ENCODE measurements at places on chromosomes 2 and 18. TPM values are rescaled to one million over a fixed set of nuclear protein-coding genes. Genes with fewer than 3 reads are reported as not detected.

GRCh38 chr2:190996338-190996946 lies 17.5 kb downstream of the STAT1 start:
- DNase-seq = no peak

The NTSR2 gene
- 0.87 TPM for total RNA-seq

DNA sequence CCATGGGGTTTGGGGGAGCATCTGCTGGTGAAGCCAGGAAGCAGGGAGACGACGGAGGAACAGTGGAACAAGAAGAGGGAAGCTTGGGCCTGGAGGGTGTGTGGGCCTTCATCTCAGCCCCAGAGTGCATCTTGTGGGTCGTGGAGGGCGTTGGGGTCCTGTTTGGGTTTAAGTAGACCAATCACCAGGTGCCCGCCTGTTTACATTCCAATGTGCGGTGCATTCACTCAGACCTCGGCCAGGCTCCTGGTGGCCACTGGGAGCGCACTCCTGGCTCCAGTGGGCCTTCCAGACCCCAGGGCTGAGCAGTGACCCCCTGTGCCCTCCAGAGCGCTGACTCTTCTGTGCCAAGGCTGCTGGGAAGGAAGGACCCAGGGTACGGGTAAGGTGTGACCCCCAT lies 293.7 kb downstream of the NDUFA10 start:
- DNase-seq = no peak

DNA sequence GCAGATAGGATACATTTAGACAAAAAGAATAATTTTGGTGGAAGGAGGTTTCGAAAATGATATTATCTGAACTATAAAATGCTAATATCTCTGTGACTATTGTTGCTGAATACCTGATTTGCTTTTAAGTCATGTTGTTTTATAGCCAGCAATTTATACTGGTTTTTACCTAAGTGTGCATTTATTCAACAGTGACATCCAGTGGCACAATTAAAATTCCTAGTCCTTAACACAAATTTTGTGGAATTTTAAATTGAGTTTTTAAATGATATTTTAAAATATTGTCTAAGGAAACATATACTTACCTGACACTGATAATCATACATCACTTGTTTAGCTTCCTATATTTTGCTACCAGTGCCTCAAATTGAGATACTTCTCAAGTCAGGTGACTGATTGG lies 144.8 kb downstream of the ARHGAP28 start:
- no peak for DNase-seq

- DNase-seq = no peak
These were observed 2.5 kb downstream of the CABLES1 start for GRCh38 chr18:23137788-23138216.

DNA sequence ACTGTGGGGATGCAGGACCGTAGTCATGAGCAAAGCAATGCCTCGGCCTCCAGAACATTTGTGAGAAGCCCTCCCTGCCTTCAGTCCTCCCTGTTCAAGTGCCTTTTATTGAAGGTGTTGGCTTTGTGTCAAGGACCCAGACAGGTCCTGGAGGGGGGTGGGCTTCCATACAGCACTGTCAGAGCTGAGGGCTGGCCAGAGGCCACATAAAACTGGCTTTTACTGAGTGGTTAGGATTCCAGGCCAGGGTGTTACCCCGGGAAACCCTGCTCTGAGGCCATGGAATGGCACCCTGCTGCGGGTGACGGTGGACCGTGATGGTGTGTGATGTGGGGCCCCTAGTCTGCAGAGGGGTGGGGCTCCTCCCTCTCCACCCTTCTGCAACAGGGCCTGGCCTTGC lies 41.6 kb downstream of the TOGARAM2 start:
- DNase-seq = no peak

- DNase-seq = peak; percentile 49
These were observed 59.8 kb upstream of the IL1R1 start for GRCh38 chr2:102082571-102083392.

The PROKR1 gene
- total RNA-seq = 0.63 TPM

The C2orf80 gene
- total RNA-seq = not detected

DNA sequence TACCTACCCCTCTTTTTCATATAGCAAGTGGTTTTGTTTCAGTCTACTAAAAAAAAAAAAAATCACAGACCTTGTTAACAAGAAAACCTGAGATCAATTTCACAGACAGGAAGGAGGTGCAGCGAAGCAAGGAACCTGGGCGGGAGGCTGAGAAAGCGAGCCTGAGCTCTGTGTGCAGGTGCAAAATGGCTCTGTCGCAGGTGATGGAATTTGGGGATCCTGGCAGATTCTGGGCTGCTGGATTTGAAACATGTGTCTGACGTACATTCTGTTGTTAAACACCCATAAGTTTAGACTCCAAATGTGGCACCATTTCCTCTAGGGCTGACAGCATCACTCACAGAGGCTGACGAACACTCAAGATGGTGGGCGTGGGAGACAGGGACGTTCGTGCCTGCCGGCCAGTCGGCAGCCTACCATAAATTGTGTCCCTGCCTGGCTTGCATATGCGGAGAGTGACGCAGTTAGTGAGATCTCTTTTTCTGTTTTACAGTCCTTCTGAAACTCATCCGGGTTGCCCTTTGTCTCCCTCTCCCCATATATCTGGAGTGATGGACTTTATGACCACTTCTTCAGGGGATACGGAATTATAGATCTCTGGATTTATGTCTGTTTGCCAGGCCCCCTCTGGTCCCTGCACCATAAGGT lies 8.8 kb upstream of the DDX1 start:
- DNase-seq = no peak

DNA sequence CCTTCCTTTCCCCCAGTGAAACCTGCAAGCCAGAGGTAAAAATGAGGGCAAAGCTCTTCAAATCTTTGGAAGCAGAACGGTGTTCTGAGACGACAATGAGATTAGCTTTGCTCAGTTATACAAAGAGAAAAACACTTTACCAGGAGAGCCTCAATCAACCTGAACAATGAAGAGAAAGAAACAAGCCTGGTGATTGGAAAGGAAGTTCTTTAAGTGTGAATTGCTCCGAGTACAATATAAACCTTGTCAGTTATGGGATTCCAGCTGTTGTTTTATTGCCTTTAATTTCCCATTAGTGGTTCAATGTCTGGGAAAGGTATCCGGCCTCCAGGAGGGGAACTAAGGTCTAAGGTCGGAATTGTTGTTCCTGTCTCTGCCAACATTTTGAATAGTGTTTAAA lies 901.6 kb downstream of the EPHA4 start:
- DNase-seq = no peak

The GKN1 gene
- total RNA-seq = not detected

The RND3 gene
- total RNA-seq = 28.4 TPM

The NLRC4 gene
- total RNA-seq = 3.3 TPM

- no peak for DNase-seq
These were observed 164.3 kb upstream of the APCDD1 start for GRCh38 chr18:10289951-10290637.

DNA sequence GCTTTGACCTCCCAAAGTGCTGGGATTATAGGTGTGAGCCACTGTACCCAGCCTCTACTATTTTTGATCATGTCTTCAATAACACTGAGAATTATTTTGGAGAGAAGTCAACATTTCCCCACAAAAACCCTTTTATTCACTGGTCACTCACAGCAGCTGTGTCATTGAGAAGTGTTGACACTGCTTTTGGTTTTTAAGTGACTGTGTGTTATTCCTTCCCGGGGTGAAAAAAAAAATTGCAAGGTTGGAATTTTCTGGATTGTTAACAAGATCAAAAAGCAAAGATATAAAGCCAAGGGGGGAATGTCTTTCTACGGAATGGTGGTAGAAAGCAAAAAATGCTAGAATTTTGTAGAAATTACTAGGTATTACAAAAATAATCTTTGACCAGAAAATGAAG lies 61.5 kb downstream of the TANC1 start:
- DNase-seq = no peak

DNA sequence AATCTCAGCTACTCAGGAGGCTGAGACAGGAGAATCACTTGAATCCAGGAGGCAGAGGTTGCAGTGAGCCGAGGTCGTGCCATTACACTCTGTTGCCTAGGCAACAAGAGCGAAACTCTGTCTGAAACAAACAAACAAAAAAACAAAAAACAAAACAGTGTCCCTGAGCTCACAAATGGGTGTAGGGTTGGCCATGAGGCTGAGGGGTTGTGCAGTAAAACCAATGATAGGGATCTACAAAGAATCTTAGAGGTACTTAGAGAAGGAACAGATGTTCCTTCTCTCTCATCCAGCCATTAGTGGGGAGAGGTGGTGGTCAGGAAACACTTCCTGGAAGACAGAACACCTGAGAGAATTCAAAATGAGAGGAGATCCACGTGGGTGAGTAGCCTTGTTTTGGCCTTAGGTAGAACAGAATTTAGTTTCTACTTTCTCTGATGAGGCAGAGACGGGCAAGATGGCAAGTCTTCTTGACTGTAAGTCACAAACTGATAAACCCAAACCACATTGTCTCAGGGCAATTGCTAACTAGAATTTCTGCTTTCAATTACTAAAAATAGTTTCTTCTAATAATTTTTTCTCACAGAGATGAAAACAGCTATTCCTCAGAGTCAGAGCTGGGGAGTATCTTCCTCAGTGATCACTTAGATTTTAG lies 61.5 kb upstream of the PPM1B start:
- no peak for DNase-seq

The CAVIN2 gene
- total RNA-seq = 54.0 TPM

The UGT1A5 gene
- total RNA-seq = not detected

GRCh38 chr2:67600946-67601345 lies 203.8 kb downstream of the ETAA1 start:
- no peak for DNase-seq

DNA sequence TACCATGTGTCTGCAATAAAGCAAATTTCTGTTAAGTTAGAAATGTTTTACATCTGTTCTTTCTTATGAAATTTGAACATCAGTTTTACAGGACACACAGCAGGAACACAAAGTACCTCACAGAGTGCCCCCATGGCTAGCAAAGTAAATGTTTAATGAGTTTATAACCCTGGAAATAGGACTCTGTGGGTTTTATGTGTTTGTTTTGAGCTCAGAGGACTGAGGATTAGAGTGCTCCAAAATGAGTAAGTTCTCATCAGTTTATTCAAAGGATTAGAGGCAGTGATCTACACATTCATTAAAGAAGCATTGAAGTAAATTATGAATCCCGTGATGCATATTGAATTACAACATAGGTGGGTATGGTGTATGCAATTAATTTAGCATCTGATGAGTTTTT lies 281.8 kb downstream of the GULP1 start:
- no peak for DNase-seq

DNA sequence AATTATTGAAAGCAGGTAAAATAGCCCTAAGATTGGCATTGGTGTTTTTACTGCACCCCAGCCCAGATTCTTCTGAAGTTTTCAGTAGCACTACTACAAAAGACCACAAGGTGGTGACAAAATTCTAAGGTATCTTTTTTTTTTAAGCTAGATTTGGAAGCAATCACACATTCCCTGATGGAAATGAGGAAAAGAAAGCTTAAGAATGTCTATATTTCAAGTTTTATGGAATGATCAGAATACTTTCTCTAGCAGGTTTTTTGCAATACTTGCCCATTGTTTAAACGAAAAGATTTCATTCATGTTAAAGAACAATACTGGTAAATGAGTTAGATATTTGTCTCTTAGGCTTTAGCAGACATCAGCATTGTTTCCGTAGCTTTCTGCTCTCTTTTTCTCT lies 32.1 kb upstream of the ZNF638 start:
- DNase-seq = no peak

GRCh38 chr2:230794497-230794896 lies 70.2 kb upstream of the ITM2C start:
- no peak for DNase-seq

- DNase-seq = no peak
These were observed 219.4 kb upstream of the STON1 start for GRCh38 chr2:48310581-48310980.

- DNase-seq = no peak
These were observed 779 bp downstream of the PTPRN start for GRCh38 chr2:219308142-219309101.

DNA sequence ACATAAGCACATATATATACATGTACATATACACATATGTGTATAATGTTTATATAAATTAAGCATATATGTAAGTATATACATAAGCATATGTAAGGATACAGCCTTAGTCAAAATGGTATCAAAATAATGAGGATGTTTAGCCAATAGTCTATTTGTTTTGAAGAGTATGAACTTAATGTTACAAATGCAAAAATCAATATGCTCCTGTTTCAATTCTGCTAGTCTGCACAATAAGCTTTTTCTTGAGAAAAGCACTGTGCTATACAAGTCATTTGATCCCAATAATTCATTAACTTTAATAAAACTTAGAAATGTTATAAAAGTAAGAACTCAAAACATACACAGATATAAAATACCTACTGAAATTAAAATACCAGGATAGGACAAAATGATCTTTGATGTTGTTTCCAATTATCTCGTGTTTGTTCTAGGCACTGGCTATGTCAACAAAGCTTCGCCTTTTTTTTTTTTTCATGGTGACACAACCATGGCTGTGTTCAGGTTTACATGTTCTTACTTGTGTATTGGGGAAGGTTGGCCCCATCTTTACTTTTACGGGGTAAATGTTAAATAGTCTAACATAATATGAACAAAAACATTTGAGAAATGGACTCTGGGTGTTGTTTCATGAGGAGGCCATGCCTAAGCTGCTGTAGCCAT lies 271.1 kb upstream of the CDH19 start:
- no peak for DNase-seq

The TCF23 gene
- total RNA-seq = not detected

The CYP1B1 gene
- total RNA-seq = 242 TPM

GRCh38 chr2:232984451-232985207 lies 28.4 kb downstream of the NGEF start:
- no peak for DNase-seq

The GPR45 gene
- not detected for total RNA-seq

DNA sequence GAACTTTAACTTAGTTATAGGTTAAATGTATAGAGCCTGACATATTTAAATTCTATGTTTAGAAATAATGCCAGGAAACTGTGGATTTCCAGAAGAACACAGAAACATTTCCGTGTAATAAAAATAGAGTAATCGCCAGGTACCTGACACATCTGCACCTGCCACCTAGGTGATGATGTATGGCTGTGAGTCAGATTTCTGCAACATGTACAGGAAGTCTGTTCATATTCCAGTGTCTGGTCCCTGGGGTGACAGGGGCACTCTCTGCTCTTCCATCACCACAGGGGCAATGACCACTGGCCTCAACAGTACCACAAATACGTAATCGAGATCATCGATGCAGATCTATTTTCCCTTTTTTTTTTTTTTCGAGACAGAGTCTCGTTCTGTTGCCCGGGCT lies 101.1 kb upstream of the LPIN2 start:
- no peak for DNase-seq

- no peak for DNase-seq
These were observed 534.4 kb upstream of the SLC39A10 start for GRCh38 chr2:195122653-195123052.

- DNase-seq = no peak
These were observed 181.8 kb downstream of the EIPR1 start for GRCh38 chr2:3195641-3196476.

Measured in tibial nerve (tissue), 4 donors.